ENCODE measurements at places on chromosomes 6 and 20.

- DNase-seq: no peak
These were observed 882.8 kb downstream of the TBC1D32 start for GRCh38 chr6:120451508-120451907.

DNA sequence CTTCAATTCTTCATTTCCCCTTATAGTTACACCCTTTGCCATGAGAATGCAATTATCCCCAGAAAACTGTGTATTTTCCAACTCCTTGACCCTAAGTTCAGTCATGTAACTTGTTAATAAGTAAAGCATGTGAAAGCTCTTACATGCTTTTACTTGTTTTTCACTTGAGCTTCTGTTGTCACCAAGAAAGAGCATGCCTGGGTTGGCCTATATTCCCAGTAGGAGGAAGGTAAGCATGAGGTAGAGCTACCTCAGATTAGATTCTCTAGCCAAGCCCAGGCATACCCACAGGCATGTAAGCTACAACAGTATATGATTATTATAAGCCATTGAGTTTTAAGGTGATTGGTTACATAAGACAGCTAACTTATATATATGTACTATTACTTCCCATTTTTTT is 101.7 kb upstream of the SMLR1 start:
- no peak for DNase-seq

DNA sequence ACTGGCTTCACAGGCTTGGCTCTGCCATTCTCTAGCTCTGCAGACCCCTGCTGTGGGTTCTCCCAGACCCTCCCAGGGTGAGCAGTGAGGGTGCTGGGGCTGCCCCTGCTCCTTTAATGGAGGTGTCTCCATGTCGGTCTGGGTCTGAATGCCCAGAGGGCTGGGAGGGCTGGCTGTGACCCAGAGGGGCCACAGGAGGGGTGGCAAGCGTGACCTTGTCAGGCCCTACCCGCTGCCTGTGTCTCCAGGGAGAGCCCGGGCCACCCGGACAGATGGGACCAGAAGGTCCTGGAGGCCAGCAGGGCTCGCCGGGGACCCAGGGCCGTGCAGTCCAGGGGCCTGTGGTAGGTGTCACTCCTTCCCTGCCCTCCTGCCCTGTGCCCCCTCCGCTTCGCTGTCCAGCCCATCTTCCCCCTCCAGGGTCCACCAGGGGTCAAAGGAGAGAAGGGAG is 32.1 kb downstream of the COL20A1 start:
- no peak for DNase-seq

GRCh38 chr20:9062066-9062465 is 6.8 kb upstream of the PLCB4 start:
- no peak for DNase-seq

- DNase-seq: peak; percentile 4
These were observed 132.7 kb downstream of the ERMARD start for GRCh38 chr6:169884158-169884557.

DNA sequence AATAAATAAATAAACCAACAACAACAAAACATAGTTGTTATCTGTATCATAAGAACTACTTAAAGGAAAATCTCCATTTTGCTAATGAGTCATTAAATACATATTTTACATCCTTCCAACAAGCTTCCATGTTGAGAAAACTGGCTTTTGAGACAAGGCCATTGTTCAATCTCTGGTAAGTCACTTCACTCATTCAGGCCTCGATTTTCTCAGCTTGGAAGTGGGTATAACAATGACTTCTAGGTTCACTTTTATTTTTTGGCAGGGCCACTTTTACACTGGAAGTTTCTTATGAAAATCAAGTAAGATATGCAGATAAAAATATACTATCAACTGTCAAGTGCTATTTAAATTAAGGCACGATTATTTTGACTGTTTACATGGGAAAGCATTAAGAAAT is 30.0 kb downstream of the WRNIP1 start:
- DNase-seq: no peak

GRCh38 chr20:2342243-2342642 is 38.5 kb upstream of the TGM6 start:
- DNase-seq: no peak

DNA sequence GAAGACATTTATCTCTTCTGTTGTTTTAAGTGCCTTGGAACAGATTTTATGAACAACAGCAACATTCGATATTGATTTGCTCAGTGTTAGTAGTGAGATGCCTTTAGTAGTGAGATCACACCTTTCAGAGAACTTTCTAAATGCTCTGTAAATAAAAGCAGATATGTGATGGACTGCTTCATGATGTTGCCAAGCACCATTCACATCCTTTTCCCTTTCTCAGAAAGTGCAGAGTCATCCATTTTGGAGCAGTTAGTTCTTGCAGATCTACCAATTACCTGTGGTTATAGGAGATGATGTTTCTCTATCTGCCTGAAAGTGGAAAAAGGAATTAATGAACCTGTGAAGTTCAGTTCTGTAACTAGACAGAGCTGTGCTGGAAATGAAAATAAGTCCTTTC is 27.0 kb downstream of the CBFA2T2 start:
- DNase-seq: no peak

DNA sequence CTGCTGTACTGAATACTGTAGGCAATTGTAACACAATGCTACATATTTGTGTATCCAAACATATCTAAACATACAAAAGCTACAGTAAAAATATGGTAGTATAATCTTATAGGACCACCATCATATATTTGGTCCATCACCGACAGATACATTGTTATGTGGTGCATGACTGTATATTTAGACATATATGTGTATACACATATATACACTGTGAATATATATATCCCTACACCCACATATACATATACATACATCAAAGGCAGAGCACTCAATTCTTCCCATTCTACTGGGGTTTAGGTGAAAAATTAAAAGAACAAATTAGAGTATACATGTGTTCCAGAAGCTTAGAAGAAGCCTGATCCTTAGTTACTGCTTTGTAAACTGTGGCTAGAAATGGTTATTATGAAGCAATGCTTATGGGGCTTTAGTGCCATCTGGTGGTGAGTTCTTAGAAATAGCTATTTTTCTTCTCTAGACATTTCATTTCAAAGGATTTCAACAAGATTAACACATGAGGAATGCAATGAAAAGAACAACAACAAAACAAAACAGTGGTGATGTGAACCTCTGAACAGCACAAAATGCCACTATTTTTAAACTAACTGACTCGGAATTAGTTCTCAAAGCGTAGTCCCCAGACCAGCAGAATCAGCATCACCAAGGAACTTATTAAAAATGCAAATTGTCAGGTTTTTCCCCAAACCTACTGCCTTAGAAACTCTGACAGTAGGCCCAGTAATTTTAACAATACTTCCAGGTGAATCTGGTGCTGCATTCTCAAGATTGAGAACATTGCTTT is 38.0 kb downstream of the PKHD1 start:
- DNase-seq: peak; percentile 46

- DNase-seq: no peak
These were observed 3.5 kb downstream of the RING1 start for GRCh38 chr6:33211666-33212422.

DNA sequence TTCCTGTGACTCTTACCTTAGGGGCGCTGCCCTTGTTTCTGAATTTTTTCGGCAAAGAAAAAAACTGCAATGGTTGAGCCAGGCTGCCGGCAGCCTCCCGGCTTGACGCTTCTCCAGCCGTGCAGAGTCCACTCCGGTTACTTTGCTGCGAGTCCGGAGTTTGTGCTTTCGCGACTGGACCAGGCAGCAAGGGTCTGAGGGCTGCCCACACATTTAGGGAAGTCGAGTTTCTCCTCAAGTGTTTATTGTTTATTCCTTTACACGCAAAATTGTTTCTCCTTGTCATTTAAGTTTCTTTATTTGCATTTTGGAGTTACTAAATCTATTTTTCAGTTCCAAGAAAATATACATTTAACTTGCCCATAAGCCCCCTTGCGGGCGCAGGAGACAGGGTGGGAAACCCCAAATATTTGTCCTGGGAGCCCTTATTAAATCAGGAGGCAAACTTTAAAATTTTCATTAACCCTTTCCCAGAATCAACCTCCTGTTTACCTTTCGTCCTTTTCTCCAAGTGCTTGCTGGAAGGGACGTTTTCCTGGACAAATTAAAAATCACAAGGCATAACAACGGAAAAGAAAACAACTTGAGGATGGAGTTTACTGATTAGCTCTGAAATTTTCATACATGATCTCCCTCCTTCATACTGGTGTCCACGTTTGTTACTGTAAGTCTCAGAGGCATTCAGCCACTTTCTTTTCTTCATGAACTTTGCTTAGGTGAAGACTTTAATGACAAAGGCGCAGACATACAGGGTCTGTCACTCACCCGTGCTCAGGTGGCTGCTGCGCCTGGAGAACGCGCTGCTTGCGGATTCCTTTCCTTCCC is 1.7 kb upstream of the PDE10A start:
- DNase-seq: no peak

- no peak for DNase-seq
These were observed 1.5 kb upstream of the VEGFA start for GRCh38 chr6:43768506-43768860.

GRCh38 chr20:9300080-9300479 is 214.3 kb upstream of the LAMP5 start:
- DNase-seq: no peak

DNA sequence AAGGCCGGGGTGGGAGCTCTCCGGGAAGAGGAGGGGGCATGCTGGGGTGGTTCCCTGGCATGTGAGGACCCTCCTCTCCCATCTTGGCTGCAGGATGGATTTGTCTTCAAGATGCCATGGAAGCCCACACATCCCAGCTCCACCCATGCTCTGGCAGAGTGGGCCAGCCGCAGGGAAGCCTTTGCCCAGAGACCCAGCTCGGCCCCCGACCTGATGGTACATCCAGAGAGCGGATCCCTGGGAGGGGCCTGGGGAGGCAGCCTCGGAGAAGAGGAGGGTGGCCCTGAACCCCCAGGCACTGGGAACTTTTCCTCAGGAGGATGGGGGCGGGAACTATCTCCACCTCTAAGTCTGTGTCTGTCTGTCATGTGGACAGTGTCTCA is 4.8 kb downstream of the CDC25B start:
- no peak for DNase-seq

Measured in iPS-NIHi11 (cell line).